ENCODE measurements at places on chromosomes 16 and 17.

DNA sequence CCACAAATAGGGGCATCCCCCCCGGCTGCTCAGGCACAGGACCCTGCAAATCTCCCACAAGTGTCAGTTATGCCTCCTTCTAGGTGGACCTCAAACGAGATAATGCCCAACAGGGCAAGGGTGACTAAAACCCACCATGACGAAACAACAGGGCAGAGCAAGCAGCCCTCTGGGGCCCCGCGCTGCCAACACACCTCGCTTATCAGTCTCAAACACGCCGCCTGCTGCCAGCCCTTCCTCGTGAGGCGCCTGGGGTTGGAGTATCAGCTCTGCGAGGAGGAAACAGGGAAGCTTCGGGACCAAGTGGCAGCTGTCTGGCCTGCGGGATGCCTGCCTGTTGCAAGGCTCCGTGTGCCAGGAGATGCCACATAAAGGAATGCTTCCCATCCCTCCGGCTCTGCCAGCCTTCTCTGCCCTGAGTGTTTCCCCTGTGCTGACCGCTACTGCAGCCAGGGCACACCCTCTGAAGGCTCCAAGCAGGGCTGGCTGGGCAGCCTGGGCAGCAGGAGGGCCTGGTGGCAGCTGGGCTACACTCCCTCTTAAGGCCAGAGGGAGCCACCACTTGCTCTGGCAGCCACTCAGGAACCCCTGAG, 2.5 kb downstream of the SMIM5 start:
- DNase-seq = no peak

DNA sequence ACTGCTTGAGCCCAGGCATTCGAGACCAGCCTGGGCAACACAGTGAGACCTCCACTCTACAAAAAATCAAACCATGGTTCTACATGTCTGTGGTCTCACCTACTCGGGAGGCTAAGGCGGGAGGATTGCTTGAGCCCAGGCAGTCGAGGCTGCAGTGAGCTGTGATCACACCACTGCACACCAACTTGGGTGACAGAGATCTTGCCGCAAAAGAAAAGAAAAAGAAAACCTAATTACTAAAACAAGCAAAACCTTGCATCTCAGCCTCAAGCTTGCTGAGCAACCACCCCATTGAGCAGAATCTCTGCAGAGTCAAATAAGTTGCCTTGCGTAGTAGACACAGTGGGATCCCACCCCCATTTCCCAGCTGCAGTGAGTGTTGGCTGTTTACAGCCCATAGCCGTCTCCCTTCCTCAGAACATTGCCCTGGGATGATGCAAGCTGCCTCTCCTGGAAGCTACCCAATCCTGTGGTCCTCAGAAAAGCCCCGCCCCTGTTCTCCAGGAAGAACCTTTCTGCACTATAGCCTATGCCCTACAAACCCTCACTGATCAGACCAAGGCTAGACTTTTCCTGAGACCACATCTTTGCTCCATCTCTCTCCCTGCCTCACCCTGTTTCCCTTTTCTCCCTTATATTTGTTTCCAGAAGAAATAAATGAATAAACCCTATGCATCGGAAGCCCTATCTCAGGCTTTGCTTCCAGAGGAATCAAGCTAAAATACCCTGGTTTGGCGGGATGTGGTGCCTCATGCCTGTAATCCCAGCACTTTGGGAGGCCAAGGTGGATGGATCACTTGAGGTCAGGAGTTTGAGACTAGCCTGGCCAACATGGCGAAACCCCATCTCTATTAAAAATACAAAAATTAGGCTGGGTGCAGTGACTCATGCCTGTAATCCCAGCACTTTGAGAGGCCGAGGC, 16.7 kb upstream of the ERN2 start:
- no peak for DNase-seq

GRCh38 chr16:73735018-73735417, 561.6 kb upstream of the PSMD7 start:
- DNase-seq = no peak

DNA sequence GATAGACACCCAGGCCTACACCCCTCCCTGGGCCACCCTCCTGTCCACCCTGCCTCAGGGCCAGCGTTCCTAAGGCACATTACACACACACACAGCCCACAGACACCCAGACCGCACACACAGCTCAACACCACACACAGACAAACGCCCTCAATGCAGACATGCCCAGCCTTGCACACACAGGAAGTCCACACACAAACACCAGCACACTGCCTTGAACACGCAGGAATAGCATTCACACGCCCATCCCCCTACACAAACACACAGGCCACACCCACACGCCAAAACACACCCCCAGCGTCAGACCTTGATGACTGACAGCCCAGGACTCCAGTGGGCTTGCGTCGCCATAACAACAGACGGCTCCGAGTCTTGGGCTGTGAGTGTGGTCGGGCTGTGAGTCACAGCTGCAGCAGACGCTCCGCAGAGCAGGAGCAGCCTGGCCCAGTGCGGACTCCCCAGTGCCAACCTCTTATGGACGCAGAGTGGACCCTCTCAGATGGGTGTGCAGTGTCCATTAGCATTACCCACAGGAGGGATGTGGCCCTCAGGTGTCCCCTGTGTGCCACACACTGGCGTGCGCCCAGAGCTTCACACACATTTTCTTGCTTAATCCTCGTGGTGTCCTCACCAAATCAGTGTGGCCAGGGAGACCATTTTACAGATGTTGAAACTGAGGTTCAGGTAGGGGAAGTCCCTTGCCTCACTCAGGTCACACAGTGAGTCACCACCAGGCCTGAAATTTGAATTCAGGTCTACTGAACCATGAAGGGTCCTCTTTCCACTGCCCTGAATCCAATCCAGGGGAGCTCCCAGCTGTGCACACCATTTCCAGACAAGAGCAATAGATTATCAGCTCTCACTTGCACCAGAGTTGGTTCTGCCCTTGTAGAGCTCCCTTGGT, 17.8 kb upstream of the RAI1 start:
- DNase-seq = peak; percentile 61

DNA sequence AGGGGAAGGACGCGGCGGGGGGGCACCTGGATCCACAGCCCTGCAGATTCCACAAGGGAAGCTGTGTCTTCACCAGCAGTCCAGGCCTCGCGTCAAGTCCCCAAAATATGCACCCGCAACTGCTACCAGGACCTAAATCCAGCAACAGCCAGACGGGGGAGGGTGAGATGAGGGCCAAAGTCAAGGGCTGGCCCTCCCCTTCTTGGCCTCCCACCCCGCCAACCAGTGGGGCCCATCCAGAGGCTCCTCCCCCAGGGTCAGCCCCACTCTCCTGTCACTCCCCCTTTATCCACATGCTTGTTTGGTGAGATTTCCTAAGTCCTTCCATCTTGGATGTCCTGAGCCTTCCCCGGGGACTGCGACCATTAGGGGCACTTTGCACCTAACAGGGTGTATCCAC, 138.7 kb downstream of the ENGASE start:
- DNase-seq = no peak

- DNase-seq = no peak
These were observed 14.0 kb downstream of the ABCC1 start for GRCh38 chr16:15963307-15963910.

- DNase-seq = no peak
These were observed 15.5 kb downstream of the GFOD2 start for GRCh38 chr16:67703626-67704025.

- no peak for DNase-seq
These were observed 13.5 kb downstream of the PSMD7 start for GRCh38 chr16:74309789-74310781.

DNA sequence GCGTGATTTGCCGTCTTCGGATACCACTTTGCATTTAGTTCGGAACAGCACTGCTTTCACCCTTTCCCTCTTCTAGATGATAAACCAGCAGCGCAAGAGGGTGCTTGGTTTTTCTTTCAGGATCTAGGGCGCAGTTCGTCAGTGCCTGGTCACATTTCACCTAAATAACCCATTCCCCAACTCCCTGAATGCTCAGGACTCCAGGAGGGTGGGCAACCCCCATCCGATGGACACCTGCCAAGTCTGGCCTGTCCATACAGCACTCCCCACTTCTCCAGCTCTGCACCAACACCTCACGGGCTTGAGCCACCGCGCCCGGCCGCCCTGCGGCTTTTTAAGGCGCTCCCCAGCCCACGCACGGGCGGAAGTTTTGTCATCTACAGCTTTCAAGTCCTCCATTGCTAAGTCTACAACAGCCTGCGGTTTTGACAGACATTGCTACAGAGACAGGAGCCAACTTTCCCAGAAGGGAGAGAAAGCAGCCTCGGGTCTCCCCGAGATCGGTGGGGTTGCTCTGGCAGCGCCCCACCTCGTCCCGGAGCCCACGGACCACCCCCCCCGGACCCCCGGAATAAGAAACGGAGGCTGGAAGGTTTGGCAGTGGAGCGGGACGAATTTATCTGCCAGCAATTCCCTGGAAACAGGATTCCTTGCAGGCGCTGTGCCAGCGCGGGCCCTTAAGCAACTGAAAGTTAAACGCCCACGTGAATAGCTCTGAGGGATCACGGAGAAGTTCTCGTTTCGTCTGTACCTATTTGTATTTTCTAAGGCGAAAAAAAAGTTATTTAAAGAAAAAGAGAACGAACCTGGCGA, 38.6 kb upstream of the SLFN13 start:
- DNase-seq = no peak

- no peak for DNase-seq
These were observed 30.4 kb downstream of the CACNG1 start for GRCh38 chr17:67074781-67075180.

DNA sequence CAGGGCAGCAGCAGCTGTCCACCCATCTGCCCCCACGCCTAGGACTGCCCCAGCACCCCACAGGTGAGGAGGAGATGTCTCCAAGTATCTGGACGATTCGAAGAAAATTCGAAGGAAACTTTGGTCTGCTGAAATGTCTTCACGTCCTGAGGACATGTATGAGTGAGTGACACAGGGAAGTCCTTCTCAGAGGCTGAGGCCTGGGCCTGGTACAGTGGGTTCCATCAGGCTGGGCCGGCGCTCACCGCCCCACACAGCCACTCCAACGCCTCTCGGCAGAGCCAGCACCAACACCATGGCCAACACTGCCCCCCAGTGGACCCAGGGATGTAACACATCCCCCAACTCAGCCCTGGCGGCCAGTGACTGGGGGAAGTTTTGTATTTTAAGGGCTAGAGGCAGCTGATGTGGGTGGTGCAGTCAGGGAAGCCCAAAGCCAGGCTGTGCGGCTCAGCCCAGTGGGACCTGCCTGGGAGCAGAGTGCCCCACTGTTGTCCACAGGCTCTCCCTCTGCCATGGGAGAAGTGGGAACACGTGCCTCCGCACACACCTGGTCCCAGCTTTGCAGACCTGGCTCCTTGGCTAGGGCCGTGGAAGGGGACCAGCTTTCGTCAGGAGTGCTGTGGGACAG, 55.8 kb upstream of the FASN start:
- DNase-seq = peak; percentile 83

- no peak for DNase-seq
These were observed 49.3 kb upstream of the CDR2 start for GRCh38 chr16:22423716-22424115.
